ENCODE measurements at places on chromosomes 2 and 18.

DNA sequence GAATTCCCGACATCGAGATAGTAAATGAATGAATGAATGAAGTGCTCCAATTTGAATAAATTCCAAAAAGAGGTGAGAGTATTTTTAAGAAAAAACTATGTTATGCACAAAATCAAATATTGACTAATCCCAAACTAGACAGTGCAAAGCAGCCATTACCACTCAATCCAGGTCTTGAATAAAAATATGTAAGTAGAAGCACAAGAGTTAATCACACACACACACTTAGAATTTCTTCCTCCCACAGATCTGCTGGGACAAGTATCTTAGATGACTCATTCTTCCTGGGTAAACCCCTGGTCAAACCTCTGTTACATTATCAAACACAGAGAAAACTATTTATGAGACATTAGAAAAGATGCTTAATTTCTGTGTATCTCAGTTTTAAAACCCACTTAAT lies 102.0 kb downstream of the PLA2R1 start:
- H3K36me3 ChIP-seq = no peaks in the 10 kb centered on the region
- H3K27me3 ChIP-seq = no peaks in the 10 kb centered on the region
- no peak overlapping the region for H3K27ac ChIP-seq

GRCh38 chr2:19036091-19036490 lies 322.3 kb downstream of the OSR1 start:
- no peaks in the 10 kb centered on the region for H3K36me3 ChIP-seq
- no peaks in the 10 kb centered on the region for H3K27me3 ChIP-seq
- no peak overlapping the region for H3K27ac ChIP-seq
- no peak overlapping the region for H3K4me3 ChIP-seq
- DNase-seq = no peak

- H3K36me3 ChIP-seq = no peaks in the 10 kb centered on the region
- H3K27ac ChIP-seq = no peak overlapping the region
- no peaks in the 10 kb centered on the region for H3K27me3 ChIP-seq
- H3K4me1 ChIP-seq = no peaks in the 10 kb centered on the region
- no peak overlapping the region for H3K4me3 ChIP-seq
These were observed 99.8 kb downstream of the CAPN13 start for GRCh38 chr2:30707304-30707903.

DNA sequence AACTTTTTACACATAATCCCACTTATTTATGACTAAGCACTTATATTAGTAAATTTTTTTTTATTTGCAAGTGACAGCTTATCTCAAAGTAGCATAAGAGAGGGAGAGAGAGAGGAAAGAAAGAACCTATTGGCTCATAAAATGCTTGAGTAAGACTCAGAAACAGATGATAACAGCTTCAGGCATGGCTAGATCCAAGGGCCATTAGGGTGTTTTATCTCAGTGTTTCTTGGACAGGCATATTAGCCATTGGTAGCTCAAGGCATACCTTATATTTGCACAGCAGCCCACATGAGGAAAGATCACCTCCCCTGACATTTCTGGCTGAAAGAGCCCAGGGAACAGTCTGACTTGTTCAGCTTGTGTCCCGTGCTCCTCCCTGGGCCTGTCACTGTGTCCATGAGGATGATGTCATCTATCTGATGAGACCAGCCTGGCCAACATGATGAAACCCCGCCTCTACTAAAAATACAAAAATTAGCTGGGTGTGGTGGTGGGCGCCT lies 64.4 kb downstream of the IL1R2 start:
- no peak overlapping the region for H3K27ac ChIP-seq
- H3K4me1 ChIP-seq = no peaks in the 10 kb centered on the region
- no peaks in the 10 kb centered on the region for H3K36me3 ChIP-seq
- no peak overlapping the region for H3K4me3 ChIP-seq
- H3K27me3 ChIP-seq = no peaks in the 10 kb centered on the region
- no peak for DNase-seq

DNA sequence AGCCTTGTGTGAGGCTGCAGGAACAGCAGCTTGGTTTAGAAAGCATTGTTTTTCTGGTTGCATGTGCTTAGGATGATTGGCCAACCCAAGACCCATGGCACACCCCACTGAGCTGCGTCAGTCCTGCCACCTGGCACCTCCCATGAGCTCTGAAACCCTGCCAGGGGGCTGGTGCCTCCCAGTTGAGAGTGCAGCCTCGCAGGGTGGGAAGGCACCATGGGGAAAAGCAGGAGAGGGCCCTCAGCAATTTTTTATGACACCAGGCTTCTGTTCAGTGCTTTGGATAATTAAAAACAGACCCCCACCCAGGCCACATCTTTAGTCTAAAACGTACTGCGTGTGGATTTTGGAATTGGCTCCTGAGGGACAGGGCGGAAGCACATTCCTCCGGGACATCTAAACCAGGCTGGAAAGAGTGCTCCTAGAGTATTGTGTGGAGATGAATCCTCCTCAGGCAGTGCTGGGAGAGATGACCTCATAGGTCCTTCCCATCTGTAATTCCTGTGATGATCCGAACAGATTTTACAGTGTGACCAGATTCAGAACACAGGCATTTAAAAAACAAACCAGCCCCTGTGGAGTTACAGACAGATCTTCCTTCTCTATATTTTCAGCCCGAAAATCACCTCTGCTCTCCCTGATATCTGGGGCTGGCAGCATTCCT lies 438.3 kb downstream of the ZNF521 start:
- H3K27me3 ChIP-seq = no peaks in the 10 kb centered on the region
- peak overlapping the region; percentile 69 for H3K27ac ChIP-seq
- H3K4me3 ChIP-seq = no peak overlapping the region
- peaks cover 19% of the 10 kb centered on the region for H3K4me1 ChIP-seq
- peak; percentile 57 for DNase-seq
- no peaks in the 10 kb centered on the region for H3K36me3 ChIP-seq

GRCh38 chr18:13530033-13530878 lies 196.1 kb downstream of the FAM210A start:
- H3K36me3 ChIP-seq = no peaks in the 10 kb centered on the region
- no peaks in the 10 kb centered on the region for H3K4me1 ChIP-seq
- no peak for DNase-seq
- no peak overlapping the region for H3K27ac ChIP-seq
- no peaks in the 10 kb centered on the region for H3K27me3 ChIP-seq

DNA sequence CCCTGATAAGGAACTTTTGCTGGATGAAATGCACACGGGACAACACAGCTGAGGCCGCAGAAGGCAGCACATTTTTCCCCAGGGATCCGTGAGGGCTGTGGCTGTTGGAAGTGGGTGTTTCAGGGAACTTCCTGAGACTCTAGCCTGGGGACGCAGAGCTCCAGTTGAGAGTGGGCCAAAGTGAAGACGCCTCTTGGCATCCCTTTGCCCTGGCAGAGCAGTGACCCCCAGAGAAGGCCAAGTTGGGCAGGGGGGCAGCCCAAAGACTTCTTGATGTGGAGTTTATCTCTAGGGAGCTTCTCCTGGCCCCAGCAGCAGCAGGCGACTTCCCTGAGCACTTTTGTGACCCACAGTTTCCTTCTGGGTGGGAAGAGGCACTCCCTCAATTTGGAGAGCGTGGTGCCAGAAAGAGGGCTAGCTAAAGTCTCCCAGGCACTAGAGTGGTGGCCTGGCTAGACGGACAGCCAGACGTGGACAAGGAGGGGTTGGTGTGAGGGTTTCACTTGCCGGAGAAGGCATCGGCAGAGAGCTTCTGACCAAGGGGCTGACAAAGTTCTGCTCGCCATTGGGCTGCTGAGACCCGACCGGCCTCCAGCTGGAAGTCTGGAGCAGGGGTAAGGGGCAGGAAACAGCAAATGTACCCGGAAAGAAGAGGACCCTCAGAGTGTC lies 108.8 kb downstream of the ACKR3 start:
- no peak overlapping the region for H3K4me3 ChIP-seq
- H3K27ac ChIP-seq = no peak overlapping the region
- H3K27me3 ChIP-seq = no peaks in the 10 kb centered on the region
- H3K36me3 ChIP-seq = no peaks in the 10 kb centered on the region
- DNase-seq = no peak

DNA sequence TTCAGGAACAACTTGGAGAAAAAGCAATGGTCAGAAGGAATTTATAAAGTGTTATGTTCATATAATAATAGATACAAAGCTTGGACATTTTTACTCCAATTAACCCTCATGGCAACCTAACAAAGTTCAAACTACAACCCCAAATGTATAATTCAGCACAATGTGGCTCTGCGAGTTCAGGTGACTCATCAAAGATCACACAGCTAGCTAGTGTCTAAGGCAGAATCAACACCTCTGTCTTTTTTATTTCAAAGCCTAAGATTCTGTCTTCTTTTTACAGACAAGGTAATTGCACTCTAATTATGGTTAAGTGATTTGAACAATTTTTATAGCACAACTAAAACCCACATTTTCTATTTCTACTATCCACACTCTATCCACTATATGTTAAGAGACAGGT lies 90.5 kb downstream of the CHST9 start:
- no peak overlapping the region for H3K4me3 ChIP-seq
- no peaks in the 10 kb centered on the region for H3K27me3 ChIP-seq
- H3K27ac ChIP-seq = no peak overlapping the region
- no peaks in the 10 kb centered on the region for H3K36me3 ChIP-seq
- H3K4me1 ChIP-seq = no peaks in the 10 kb centered on the region
- DNase-seq = no peak

GRCh38 chr2:142531377-142531776 lies 346.1 kb upstream of the KYNU start:
- no peaks in the 10 kb centered on the region for H3K4me1 ChIP-seq
- H3K36me3 ChIP-seq = no peaks in the 10 kb centered on the region
- H3K27me3 ChIP-seq = no peaks in the 10 kb centered on the region
- H3K27ac ChIP-seq = no peak overlapping the region

GRCh38 chr2:43132683-43133301 lies 93.6 kb downstream of the ZFP36L2 start:
- peaks cover 1% of the 10 kb centered on the region for H3K4me1 ChIP-seq
- H3K27ac ChIP-seq = no peak overlapping the region
- H3K27me3 ChIP-seq = no peaks in the 10 kb centered on the region
- DNase-seq = no peak

DNA sequence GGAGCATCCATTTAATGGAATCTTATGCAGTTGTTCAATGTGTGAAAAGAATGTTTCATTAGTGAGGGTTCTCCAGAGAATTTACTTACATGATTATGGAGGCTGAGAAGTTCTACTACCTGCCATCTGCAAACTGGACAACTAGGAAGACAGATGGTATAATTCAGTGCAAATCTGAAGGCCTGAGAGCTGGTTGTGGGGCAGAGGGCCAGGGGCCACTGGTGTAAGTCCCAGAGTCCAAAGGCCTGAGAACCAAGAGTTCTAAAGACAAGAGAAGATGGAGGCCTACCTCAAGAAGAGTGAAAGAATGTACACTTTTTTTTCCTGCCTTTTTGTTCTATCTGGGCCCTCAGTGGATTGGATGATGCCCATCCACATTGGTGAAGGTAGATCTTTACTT lies 114.8 kb downstream of the DDX1 start:
- no peaks in the 10 kb centered on the region for H3K36me3 ChIP-seq
- no peaks in the 10 kb centered on the region for H3K4me1 ChIP-seq
- no peaks in the 10 kb centered on the region for H3K27me3 ChIP-seq
- no peak overlapping the region for H3K4me3 ChIP-seq

DNA sequence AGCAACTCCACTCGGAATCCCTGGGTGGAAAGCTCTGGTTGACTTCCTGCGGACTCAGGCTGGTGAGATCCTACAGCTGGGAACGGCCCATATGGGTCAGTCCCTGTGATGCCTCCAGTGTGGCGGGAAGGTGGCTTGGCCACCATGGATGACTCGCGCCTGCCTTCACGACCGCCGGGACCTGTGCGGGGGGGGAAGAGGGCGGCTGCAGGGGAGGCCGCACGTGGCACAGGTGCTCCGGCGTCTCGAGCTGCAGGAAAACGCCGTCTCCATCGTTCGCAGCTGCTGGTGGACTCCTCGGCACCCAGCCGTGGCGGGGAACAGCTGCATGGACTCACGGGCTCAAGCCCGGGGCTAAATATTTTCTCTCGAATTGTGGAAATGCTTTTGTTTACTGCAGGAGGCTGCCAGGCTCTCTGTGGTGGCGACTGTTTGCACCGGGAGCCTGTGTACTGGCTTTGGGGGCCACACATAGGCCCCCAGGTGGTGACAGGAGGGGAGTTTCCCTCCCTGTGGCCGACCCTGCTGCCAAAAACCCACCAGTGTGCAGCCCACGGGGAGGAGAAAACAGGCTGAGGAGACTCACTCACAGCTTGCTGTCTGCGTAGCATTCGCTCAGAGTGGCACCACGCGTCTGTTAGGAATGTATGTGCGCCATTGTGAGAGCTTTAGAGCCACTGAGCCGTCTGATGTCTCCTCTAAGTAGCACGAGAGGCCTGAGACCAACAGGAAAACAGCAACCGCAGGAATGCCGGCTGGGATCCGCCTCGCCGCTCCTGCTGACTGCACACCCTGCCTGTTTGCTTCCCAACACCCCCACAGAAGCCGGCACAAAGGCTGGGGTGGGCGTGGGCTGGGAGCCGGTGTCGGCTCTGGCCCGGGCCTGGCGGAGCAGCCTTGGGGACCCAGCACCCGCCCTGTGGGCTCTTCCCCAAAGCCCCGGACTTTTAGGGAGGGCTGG lies 89.2 kb downstream of the NFATC1 start:
- no peak overlapping the region for H3K27ac ChIP-seq
- no peaks in the 10 kb centered on the region for H3K27me3 ChIP-seq
- no peak overlapping the region for H3K4me3 ChIP-seq
- H3K36me3 ChIP-seq = no peaks in the 10 kb centered on the region

GRCh38 chr2:72062336-72062735 lies 85.3 kb downstream of the CYP26B1 start:
- no peak overlapping the region for H3K27ac ChIP-seq
- H3K36me3 ChIP-seq = no peaks in the 10 kb centered on the region
- DNase-seq = no peak
- no peak overlapping the region for H3K4me3 ChIP-seq
- H3K4me1 ChIP-seq = no peaks in the 10 kb centered on the region

Data from mesendoderm (in vitro differentiated cells).